Midbrain (tissue), 1 donor: ENCODE measurements at places on chromosomes 5 and 9.

GRCh38 chr5:112270299-112271293 is 148.5 kb downstream of the EPB41L4A start:
- no peak for DNase-seq

GRCh38 chr5:45643056-45643455 is 53.1 kb downstream of the HCN1 start:
- no peak for DNase-seq

DNA sequence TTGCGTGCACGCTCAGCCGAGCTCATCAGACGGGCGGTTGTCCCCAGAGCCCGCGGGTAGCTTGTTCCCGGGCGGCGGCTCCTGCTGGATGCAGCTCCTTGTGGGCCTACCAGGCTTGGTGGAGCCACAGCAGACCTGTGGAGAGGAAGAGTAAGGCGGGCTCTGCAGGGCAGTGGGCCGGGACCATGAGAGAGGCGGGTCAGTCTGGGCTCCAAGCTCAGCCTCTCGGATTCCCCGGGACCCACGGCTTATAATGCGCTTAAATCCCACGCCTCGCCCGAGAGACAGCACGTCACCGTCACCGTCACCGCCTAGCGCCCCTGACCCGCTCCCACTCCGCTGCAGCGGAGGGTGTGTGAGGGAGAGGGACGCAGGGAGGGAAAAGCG is 1.9 kb upstream of the ANKRD18A start:
- no peak for DNase-seq

GRCh38 chr5:56961746-56962145 is 9.8 kb upstream of the MIER3 start:
- no peak for DNase-seq

DNA sequence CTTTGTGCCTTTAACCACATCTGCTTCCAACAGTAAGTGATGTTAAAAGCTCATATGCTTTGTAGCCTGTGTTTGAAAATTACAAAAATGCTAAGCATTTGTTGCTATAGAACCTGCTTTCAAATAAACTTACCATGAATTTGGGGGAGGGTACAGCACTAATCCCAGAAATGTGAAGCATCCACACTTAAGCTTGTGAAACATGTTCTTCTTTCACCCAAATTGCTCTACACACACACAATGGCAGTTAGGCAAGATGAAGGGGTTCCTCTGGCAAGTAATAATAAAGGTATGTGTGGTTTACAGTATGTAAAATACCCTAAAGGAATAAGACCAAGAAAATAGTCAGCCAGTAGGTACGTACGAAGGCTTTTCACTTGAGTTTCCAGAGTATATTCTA is 165.6 kb downstream of the SMARCA2 start:
- no peak for DNase-seq

GRCh38 chr5:159444441-159445082 is 114.3 kb upstream of the IL12B start:
- DNase-seq = peak; percentile 8

- DNase-seq = no peak
These were observed 203.3 kb upstream of the DMRT1 start for GRCh38 chr9:638152-638551.

- no peak for DNase-seq
These were observed 354.8 kb downstream of the PDE4D start for GRCh38 chr5:59538750-59539121.

DNA sequence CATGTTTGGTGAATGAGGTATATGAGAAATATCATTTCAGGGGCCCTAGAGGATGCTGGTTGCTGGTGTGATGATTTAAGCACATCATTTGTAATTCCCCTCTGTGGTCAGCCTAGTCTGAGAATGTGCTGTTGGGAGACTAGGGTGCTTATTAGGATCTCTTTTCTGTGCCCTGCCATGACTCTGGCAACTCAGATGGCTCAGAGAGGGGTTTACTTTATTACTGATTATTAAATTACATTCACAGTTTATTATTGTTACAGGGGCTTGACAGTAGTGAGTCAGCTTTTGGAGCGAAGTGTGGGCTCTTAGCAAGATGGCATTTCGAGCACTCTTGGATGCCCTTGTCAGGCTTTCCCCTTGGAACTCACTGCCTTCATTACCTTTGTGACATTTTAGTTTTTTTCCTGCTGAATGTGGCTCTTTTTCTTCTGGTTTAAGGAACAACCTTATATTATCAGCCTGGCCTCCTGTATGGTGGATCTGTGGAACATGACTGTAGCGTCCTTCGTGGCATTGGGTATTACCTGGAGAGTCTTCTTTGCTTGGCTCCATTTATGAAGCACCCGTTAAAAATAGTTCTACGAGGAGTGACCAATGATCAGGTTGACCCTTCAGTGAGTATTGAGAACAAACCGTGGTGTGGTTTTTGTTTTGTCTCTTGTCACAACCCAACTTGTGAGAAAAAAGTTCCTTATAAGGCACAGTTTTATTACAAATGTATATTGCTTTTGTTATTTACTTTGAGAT is 33.8 kb downstream of the RCL1 start:
- no peak for DNase-seq

GRCh38 chr5:34550247-34550646 is 105.9 kb upstream of the RAI14 start:
- DNase-seq = no peak

GRCh38 chr5:107367480-107367879 is 303.3 kb downstream of the EFNA5 start:
- no peak for DNase-seq

DNA sequence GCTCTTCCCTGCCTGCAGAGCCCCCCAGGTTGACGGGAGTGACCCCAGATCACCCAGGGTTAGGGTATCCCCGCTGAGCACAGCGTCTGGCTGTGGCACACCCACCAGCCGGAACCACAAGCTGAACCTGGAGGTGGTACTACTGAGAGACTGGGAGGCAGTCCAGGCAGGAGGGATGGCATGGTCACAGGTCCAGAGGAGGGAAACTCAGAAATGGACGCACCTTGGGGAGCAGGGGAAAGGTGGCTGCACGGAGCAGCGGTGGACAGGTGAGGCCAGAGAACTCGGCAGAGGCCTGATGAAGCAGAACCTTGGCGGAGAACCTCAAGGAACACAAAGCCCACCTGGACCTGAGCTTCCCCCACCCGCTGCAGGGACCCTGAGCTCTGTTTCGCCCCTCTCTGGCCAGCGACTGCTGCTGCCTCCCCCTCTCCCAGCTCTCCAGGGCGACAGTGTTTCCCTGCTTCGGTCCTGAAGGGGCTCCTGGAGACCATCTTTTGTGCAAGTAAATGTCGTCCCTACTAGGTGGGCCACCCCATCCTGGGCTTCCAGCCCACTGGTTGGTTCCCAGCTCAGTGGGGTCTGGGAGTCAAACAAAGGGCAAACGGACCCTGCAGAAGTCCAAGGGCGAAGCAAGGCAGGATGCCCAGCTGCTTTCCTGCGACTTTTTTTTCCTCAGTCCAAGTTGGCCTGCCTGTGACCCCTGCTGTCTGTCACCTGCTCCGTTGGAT is 845 bp downstream of the ADGRD2 start:
- DNase-seq = no peak

DNA sequence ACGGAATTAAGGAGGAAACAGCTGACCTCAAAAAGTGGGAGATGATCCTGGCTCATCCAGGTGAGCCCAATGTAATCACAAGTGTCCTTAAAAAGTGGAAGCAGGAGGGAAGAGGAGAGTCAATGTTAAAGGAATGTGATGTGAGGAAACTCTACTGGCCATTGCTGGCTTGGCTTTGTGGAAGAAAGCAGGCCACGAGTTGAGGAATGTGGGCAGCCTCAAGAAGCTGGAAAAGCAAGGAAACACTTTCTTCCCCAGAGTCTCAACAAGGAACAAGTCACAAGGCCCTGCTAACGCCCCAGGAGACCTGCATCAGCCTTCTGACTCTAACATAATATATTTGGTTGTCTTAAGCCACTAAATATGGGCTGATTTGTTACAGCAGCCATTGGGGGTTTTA is 252.8 kb downstream of the PSAT1 start:
- DNase-seq = no peak

DNA sequence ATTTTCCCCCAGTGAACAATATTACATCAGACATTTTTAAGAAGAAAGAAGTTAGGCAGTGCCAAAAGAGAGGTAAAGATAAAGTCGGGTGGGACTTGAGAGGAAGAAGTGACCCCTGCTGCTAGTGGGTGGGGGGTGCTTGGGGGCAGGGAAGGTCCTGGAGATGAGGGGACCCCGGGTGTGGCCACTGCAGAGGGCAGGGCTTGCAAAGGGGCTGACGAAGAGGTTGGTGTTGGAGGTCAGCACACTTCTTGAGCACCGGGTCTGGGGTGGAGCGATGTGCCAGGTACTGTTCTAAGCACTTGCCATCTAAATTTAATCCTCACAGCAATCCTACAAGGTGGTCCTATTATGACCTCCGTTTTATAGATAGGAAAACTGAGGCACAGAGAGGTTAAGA is 62.0 kb downstream of the AMBP start:
- no peak for DNase-seq

DNA sequence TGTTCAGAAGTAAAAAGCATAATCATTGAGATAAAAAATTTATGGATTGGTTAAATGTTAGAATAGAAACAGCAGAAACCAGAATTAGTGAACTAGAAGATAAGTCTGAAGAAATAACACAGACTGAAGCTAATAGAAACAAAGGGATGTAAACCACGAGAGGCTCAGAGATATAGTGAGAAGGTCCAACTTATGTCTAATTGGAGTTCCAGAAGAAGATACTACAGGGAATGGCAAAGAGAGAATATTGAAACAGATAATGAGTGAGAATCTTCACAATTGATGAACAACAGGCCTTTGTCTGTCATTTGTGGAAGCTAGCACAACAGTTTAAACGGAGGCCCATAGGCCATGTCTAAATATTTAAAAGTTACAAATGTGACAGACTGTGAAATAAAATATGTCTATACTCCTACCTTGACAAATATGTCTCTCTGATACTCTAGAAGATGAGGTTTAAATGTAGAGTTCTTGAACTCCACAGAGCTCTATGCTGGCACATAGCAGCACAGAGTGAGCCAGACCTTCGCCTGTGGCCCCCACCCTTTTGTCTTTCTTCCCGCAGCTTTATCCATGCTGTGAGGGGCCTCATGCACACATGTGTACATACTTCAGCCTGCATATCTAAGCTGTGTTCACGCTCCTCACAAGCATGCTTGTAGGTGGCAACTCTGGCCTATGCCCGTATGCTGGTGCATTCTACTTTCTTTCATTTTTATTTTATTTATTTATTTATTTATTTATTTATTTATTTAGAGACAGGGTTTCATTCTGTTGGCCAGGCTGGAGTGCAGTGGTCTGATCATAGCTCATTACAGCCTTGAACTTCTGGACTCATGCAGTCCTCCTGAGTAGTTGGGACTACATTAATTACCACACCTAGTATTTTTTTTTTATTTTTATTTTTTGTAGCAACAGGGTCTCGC is 45.0 kb upstream of the ABL1 start:
- no peak for DNase-seq

- DNase-seq = no peak
These were observed 34.9 kb downstream of the GNAQ start for GRCh38 chr9:77996696-77997095.

DNA sequence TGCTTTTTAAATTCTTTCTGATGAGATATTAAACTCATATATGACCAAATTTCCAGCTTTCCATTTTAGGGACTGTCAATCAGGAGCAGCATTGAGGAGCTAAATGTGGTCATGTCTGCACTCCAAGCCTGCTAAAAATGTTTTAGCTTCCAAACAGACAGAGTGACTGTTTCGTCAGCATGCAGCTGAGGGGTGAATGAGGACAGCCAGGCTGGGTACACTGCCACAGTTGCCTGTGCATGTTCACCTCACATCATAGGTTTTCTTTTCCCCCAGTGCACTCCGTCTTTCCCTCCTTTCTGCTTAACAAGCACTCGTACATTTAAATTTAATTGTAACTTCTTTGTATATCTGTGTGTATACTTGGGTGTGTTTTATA is 138.1 kb downstream of the ARRDC3 start:
- DNase-seq = no peak

- no peak for DNase-seq
These were observed 61.9 kb downstream of the PGM5 start for GRCh38 chr9:68418259-68418845.
